IPS-NIHi11 (cell line): ENCODE measurements at places on chromosomes 2 and 18.

DNA sequence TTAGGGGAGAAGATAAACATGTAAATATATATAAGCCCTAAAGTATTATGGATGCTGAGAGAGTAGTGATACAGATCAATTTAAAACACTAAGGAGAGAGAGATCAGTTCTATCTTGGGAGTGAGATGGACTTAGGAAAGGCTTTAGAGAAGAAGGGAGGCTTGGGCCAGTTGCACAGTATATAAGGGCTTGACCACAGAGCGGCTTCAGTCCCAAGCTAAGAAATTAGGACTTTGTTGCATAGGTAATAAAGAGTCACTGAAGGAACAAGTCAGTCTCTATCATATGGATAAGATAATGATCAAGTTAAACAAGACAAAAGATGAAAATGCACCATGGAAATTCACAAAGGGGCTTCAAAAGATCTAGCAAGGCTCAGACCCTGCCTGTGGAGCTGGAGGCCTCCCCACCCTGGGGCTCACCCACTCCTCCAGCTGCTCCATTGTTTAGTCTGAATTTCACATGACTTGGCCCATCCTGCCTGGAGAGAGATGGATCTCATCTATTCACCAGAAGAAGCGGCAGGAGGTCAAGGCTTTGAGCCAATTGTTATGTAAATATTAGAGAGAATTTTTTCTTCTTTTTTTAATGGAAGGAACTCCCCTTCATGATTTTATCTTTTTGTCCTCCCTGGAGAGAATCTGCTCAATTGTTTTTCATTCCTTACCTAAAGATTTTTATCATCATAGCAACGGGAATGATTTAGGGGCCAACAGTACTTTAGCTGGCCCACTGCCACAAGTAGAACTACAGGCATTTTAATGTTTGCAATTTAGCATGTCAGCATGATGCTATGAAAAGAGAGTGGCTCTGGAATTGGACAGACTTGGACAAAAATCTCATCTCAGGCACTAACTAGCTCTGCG, 44.0 kb downstream of the GYPC start:
- DNase-seq: no peak

- DNase-seq: no peak
These were observed 2.0 kb downstream of the RAB27B start for GRCh38 chr18:54830260-54830659.

DNA sequence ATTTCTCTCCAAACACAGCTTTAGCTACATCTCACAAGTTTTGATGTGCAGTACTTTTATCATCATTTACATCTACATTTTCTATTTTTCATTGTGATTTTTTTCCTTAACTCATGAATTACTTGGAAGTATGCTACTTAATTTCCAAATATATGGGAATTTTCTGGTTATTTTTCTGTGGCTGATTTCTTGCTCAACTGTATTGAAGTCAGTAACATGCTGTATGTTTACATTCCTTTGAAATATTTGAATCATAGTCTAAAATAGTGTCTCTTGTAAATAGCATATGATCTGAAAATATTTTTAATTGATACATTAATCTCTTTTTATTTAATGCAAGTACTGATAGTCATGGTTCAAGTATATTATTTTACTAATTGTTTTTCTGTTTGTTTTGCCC, 26.0 kb upstream of the GALNT5 start:
- DNase-seq: no peak

- no peak for DNase-seq
These were observed 2.8 kb downstream of the ASB18 start for GRCh38 chr2:236261452-236261851.
